ENCODE measurements at places on chromosomes 7 and 10.

GRCh38 chr7:149690688-149691446 is 82.5 kb downstream of the ZNF467 start:
- no peak for DNase-seq

GRCh38 chr7:56019501-56019900 is 31.7 kb downstream of the PSPH start:
- no peak for DNase-seq

DNA sequence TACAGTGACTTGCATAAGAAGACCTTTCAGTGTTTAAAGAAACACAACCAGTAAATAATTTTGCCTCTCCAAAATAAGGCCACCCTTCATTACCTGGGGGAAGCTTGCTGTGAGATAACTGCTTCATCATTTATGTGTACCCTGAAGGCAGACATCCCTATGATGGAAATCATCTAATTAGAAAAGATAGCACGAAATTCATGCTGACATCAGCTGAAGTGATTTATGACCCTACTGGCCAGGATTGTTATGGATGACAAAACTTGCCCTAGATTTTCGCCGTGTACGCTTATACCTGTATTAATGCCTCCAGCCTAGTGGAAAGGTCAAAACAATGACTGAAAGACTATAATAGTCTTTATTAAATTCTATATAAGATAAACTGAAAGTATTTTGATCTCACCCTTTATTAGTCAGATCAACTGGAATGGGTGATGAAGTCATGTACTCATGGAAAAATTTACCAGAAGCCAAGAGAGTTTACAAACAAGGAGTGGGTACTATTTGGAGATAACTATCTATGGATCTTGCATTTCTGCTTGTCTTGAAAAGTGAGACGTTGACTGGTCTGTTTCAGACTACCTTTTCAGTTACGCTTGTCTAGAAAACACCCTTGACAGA is 114.2 kb downstream of the PPP1R3A start:
- DNase-seq, result no peak

GRCh38 chr10:96746503-96746902 is 26.2 kb upstream of the PIK3AP1 start:
- no peak for DNase-seq

DNA sequence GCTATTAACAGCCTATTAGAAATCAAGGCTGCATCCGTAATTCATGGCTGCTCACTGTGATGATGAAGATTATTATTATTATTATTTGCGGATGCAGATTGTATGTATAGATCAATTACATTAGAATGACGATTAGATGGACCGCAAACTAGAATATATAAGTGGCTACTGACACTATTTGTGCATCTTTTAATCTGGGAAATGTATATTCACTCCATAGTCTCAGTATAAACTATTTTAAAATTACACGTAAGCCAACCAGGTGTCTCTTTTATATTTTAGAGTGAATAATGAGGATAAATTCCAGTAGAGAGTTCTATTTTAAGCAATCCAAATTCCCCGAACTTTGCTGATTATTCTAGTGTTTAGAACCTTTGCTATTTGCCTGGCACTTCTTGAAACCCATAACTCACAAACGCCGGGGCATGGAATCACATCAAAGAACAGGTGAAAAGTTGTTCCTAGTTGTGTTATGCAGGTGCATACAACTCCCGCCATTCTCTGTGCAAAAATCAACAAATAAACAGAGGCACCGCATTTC is 509 bp upstream of the ING3 start:
- no peak for DNase-seq

- DNase-seq, result peak; percentile 39
Measured at GRCh38 chr10:101066146-101066895, 4.5 kb downstream of the KAZALD1 start.

- no peak for DNase-seq
Measured at GRCh38 chr7:82839555-82839954, 323.1 kb downstream of the PCLO start.

- DNase-seq, result peak; percentile 18
Measured at GRCh38 chr7:40717242-40717641, 582.4 kb downstream of the SUGCT start.

DNA sequence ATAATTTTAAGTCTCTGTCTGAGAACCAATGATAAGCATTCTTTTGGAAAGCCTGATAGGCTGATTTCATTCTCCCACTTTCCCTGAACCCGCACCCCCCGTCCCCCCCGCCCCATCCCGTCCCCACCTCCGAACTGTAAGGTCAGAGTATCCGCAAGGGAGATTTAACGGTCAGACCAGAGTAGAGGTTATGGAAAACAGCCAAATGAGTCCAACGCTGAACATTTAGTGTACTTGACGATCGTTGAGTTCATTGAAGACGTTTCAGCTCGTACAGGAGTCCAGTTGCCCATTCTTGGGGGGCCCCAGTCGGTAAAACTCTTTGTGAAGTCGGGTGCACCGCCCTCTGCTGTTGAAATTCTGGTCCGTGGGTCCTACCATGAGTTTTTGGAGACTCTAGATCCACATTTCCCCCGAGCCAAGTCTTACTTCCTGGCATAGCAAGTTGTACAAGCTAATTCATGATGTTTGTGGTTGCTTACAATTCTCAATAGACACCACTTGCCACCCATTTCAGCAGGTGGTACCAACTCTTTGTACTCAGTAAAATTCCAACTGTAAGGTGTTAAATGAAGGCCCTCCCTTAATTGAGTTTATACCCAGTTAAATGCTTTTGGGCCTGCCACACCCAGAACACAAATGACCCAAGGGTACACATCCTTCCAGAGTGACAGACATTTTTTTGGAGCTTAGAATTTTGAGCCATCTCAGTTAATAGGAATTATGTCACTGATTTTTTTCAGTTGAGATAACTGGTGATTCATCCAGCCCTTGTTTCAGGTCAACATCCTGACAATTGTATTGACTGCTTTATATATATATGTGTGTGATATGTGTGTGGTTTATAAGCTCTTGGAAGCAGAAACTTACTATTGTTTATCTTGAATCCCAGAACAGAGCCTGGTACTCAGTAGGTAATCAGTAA is 1.2 kb downstream of the MARCHF5 start:
- DNase-seq, result peak; percentile 33

GRCh38 chr7:121901026-121901425 is 28.1 kb downstream of the PTPRZ1 start:
- no peak for DNase-seq

- no peak for DNase-seq
Measured at GRCh38 chr10:43317422-43317821, 50.6 kb upstream of the RASGEF1A start.

GRCh38 chr10:103632247-103632642 is 138.7 kb downstream of the NEURL1 start:
- no peak for DNase-seq

GRCh38 chr10:20760460-20760859 is 136.7 kb downstream of the NEBL start:
- DNase-seq, result no peak

DNA sequence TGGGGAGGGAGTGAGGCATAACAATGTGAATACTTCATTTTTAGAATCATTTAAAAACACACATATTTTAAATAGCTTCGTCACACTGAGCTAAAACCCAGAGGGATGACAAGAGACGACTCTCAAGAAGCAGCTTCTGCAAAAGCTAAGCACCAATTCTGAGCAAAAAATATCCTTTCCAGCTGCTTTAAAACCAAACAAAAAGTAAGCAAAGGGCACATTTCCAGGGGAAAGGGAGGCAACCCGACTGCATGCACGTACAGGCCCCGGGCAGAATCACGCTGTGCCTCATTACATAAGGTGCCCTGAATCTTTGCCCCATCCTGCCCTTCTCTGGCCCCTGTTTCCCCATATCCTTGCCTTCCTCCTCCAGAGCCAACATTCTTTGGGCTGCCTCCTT is 78.4 kb downstream of the DGKI start:
- no peak for DNase-seq

DNA sequence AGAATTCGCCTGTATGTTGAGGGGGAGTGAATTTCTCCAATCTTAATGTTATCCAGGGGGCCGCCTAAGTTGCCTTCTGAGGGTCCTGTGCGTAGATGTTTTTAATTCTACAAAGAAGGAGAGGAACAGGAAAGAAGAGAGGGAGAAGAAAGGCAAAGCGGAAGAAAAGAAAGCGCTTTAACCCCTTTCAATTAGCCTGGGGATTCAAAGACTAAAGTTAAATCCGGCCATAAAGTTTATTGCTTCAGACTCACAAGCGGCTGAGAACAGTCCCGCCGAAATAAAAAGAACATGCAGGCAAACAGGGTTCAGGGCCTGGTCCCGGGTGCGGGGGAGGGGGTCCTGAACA is 4.5 kb downstream of the HOXA5 start:
- no peak for DNase-seq

- DNase-seq, result no peak
Measured at GRCh38 chr10:129867631-129868179, 96.4 kb downstream of the EBF3 start.

GRCh38 chr10:93468461-93469213 is 13.5 kb downstream of the MYOF start:
- DNase-seq, result no peak

- no peak for DNase-seq
Measured at GRCh38 chr7:108794466-108794865, 224.8 kb downstream of the DNAJB9 start.

- DNase-seq, result peak; percentile 12
Measured at GRCh38 chr10:70355051-70356021, 27.1 kb downstream of the LRRC20 start.

DNA sequence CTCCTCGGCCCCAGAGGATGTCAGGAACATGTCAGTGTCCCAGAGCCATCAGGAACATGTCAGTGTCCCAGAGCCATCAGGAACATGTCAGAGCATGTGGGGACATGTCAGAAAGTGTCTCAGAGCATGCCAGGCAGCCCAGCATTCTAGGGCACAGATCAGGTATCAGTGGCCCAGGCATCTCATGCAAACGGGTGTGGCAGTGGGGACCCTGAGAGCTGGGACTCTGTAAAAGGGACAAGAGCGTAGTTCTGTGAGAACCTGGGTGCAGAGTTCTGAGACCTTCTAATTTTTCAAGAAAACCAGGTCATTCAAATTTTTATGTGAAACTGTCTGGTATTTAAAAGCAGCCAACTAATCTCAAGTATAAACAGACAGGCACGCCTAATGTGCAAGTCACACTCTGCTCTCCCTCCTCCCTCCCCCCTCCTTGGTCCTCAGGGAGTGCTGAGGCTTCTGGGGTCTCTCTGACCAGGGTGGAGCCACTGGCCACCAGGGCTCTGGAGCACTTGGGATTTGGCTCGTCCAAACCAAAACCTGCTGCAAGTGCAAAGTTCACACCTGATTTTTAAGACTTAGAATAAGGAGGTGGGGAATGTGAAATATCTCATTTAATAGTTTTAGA is 64.6 kb downstream of the ALOX5 start:
- DNase-seq, result no peak

DNA sequence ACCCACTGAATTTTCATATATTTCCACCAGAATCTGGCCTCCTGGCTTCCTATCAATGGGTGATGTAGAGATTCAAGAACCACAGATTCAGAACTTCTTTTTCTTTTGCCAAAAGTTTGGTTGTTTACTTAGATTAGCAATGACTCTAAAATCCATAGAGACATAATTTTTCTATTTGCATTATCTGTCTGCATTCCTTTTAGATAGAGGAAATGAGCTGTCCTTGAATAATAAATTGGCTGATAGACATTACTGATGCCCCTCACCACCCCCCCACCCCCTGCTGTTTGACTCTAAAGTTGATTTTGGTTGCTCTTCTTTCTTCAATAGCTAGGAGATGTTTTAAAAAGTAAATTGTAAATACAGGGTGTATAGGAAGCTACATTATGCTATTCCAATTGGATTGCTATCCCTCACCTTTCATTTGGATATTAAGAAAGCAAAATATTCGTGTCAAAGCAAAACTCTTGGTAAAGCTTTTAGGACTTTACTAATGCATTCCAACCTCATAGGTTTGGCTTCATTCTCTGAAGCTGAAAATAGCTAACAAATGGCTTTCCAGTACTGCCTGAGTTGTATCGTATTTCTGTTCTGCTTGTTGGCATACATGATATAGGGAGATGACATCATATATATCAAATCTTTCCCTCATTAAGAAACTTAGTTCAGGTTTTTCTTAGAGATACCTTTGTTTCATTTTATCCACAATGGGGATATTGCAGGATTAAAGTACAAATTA is 606.0 kb downstream of the ARL4A start:
- DNase-seq, result no peak

DNA sequence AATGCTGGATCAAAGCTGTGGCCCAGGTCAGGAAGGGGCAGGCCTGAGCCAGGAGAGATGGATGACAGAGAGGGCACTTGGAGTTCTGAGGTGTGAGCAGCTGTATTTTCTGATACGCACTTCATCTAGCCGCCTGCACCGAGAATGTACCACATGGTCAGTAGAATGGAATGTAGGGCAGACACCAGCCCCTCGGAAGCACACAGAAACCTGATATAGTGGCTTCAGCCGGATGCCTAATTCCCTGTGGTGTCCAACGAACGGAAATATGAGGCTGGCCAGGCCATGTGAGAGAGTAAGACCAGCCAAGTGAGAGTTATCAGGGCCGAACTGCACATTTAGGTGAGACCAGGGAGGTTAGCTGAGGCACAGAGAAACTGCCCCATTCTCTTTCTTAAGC is 46.7 kb upstream of the PLCE1 start:
- DNase-seq, result no peak

GRCh38 chr10:106765241-106765754 is 399.2 kb downstream of the SORCS1 start:
- no peak for DNase-seq

DNA sequence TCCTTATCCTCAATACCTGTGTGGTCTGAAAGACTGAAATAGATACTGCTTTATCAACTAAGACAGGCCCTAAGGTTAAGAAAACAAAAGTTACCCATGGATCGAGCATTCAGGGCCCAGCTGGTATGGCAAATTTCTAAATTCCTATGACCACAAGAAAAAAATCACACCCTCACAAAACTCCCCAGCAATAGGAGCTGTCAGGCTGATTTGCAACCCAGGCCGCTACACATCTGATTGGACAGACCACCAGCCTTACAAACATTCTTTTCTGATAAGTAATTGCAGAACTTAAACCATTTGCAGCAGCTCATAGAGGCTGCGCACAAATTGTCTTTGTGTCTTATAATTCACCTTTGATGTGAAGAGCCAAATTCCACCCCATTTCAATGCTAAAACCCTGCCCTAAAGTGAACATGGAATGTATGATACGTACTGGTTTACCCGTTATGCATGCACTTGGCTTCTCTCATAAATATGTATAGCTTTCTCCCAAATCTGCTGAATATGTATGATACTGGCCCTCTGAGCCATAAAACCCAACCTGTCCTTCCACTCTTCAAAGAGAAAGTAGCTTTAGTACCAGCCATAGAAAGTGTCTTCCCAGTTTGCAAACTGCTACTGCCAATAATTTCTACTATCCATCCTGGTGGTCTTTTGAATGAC is 842.5 kb downstream of the GRID1 start:
- no peak for DNase-seq

GRCh38 chr7:135842446-135843179 is 94.0 kb upstream of the FAM180A start:
- DNase-seq, result no peak

- no peak for DNase-seq
Measured at GRCh38 chr7:14414274-14414986, 425.0 kb upstream of the ETV1 start.

GRCh38 chr10:129655679-129656031 is 188.6 kb downstream of the MGMT start:
- no peak for DNase-seq
